ENCODE measurements at places on chromosomes 2 and 18. TPM values are rescaled to one million over a fixed set of nuclear protein-coding genes. Genes with fewer than 3 reads are reported as not detected.

Gene GORASP2
- 37.0 TPM for total RNA-seq

Gene OTOS
- total RNA-seq = not detected

Gene ACTR3
- total RNA-seq = 332 TPM

Gene CRYGD
- not detected for total RNA-seq

Gene IGFBP5
- 5.9 TPM for total RNA-seq

Gene TANC1
- 53.0 TPM for total RNA-seq

Gene DYNC2LI1
- 15.3 TPM for total RNA-seq

Gene IL1RL2
- under 0.01 TPM for total RNA-seq

Gene TXNDC2
- total RNA-seq = not detected

Gene KCNIP3
- 0.97 TPM for total RNA-seq

Gene KRTCAP3
- total RNA-seq = not detected

Gene ATP9B
- total RNA-seq = 19.5 TPM

Gene RESP18
- total RNA-seq = not detected

Gene TGFBRAP1
- 29.8 TPM for total RNA-seq

Gene COL5A2
- 151 TPM for total RNA-seq

Gene NEB
- 0.32 TPM for total RNA-seq

Gene SLC19A3
- 0.15 TPM for total RNA-seq

Gene ALPG
- total RNA-seq = not detected

Gene QPCT
- total RNA-seq = 27.2 TPM

Gene FBXO41
- total RNA-seq = 0.46 TPM

Gene AKAIN1
- total RNA-seq = not detected

Gene GAL3ST2
- not detected for total RNA-seq

Gene ANXA4
- total RNA-seq = 17.5 TPM

Gene FTCDNL1
- under 0.01 TPM for total RNA-seq

Gene ANKRD23
- 0.65 TPM for total RNA-seq

Gene ECEL1
- total RNA-seq = not detected

Gene ALPI
- not detected for total RNA-seq

Gene LTBP1
- 80.9 TPM for total RNA-seq

Gene TYMS
- 32.5 TPM for total RNA-seq

Gene EPB41L5
- 17.9 TPM for total RNA-seq

Gene PXDN
- total RNA-seq = 217 TPM

Gene EGR4
- not detected for total RNA-seq

Gene ICOS
- not detected for total RNA-seq

Gene RPE
- 132 TPM for total RNA-seq

Gene CHRND
- total RNA-seq = not detected

Gene GALNT13
- under 0.01 TPM for total RNA-seq

Gene LANCL1
- total RNA-seq = 28.0 TPM

Gene HES6
- total RNA-seq = 8.8 TPM

Gene ARMC9
- 18.4 TPM for total RNA-seq

Gene CCDC68
- total RNA-seq = 1.3 TPM

Gene CPLX4
- total RNA-seq = not detected

Gene RTKN
- 10.3 TPM for total RNA-seq

Gene STAT1
- 214 TPM for total RNA-seq

Gene ASXL3
- 0.32 TPM for total RNA-seq

Gene RABL2A
- 4.5 TPM for total RNA-seq
